CD8-positive, alpha-beta memory T cell (primary cell): ENCODE measurements at places on chromosomes 5 and 9. TPM values are rescaled to one million over a fixed set of nuclear protein-coding genes. Genes with fewer than 3 reads are reported as not detected.

DNA sequence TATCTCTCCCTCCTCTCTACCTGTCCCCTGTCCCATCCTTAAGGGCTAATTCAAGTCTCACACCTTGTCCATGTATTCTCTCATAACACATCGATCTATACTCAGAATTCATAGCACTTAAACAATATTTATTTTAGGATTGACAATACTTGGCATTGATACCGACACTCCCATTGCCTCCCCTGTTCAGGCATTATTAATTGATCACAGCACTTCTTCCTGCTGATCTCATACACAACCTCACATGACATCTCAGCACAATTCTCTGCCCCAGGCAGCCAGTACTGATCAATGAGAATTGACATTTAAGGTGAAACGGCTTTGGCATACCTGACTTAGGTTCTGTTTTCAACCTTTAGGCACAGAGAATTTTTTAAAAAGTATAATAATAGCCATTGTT lies 582.4 kb upstream of the BRINP1 start:
- DNase-seq = no peak
- H3K36me3 ChIP-seq = no peaks in the 10 kb centered on the region
- no peaks in the 10 kb centered on the region for H3K27me3 ChIP-seq
- H3K4me3 ChIP-seq = no peak overlapping the region

DNA sequence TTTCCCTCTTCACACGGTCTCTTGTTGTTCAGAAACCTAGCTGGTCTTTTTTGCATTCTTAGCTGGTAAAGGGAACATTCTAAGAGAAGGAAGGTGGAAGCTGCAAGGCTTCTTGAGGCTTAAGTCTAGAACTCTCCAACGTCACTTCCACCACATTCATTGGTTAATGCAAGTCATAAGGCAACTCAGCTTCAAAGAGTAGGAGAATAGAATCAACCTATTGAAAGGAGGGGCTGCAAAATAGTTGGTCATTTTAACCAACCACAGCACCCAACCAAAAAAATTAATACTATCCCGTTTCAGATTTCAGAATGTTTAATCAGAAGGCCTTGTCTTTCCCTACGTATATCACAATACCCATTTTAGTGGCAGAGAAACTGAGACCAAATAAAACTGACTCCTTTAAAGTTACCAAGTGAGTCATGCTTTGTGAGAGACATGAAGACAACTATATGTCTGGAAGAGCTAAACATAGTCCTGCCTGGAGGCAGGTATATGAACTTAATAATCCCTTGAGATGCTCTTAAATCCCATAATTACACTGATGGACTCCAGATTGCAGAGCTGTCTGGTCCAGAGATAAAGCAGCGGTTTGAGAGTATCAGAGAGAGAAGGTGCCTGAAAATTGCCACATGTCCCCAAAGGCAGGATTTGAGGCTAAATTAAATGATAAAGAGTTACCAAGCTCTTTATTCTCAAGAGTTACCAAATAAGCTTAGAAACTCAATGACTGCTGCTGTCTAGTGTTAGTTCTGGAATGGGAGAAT lies 14.4 kb downstream of the DOCK8 start:
- H3K4me3 ChIP-seq = no peak overlapping the region
- no peak for DNase-seq
- H3K4me1 ChIP-seq = no peaks in the 10 kb centered on the region
- H3K36me3 ChIP-seq = no peaks in the 10 kb centered on the region

DNA sequence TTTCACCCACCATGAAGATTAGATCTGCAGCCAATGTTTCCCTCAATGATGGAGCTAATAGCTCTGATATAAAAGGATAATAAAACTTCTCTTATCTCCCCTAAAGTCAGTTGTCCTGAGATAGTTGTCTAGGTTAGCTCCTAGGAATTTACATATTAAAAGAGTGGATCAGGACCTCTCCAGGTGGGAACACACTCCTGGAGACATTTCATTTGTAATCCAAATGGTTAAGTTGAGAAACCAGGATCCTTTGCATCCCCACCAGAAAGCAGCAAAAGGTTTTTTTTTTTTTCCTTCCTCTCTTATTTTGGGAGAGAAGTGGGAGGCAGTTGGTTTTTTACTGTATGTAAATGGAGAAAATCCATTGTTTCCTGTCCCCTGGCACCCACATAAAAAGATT lies 182.5 kb upstream of the FBXL17 start:
- H3K36me3 ChIP-seq = no peaks in the 10 kb centered on the region
- no peaks in the 10 kb centered on the region for H3K4me1 ChIP-seq
- DNase-seq = no peak

- no peaks in the 10 kb centered on the region for H3K4me1 ChIP-seq
- DNase-seq = no peak
- no peak overlapping the region for H3K4me3 ChIP-seq
- no peaks in the 10 kb centered on the region for H3K27me3 ChIP-seq
- no peaks in the 10 kb centered on the region for H3K36me3 ChIP-seq
Measured at GRCh38 chr5:119016125-119016774, 27.9 kb upstream of the DTWD2 start.

GRCh38 chr9:121640076-121640475 lies 11.4 kb upstream of the DAB2IP start:
- no peak overlapping the region for H3K27ac ChIP-seq
- no peaks in the 10 kb centered on the region for H3K27me3 ChIP-seq
- no peaks in the 10 kb centered on the region for H3K36me3 ChIP-seq
- H3K4me3 ChIP-seq = no peak overlapping the region

DNA sequence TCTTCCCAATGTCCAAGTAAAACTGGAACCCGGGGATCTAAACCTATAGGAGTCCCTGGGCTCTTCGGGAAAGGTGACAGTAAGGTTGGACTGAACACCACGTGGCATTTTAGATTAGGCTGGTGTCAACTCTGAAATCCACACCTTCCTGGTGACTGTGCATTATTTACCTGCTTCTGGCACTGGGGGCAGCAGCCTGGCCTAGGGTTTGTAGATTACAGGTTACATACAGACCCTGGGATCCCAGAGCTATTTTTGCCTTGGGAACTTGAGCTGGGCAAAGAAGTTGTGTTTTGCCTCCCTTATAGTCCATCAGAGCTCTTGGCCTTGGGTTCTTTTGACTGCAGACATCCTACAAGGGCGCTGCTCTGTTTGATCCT lies 173.2 kb downstream of the DAB2IP start:
- no peak overlapping the region for H3K4me3 ChIP-seq
- H3K4me1 ChIP-seq = no peaks in the 10 kb centered on the region
- H3K27me3 ChIP-seq = no peaks in the 10 kb centered on the region
- no peaks in the 10 kb centered on the region for H3K36me3 ChIP-seq
- H3K27ac ChIP-seq = no peak overlapping the region
- DNase-seq = no peak

The FOXD4L3 gene
- total RNA-seq = not detected

The AUH gene
- total RNA-seq = 33.5 TPM

The SYNPO gene
- total RNA-seq = not detected

The CARD9 gene
- 1.4 TPM for total RNA-seq

The CARD6 gene
- total RNA-seq = 1.8 TPM

The LIFR gene
- total RNA-seq = not detected

The CAVIN4 gene
- total RNA-seq = 0.20 TPM

The GMCL2 gene
- not detected for total RNA-seq

The NDFIP1 gene
- total RNA-seq = 84.4 TPM

The FAM169A gene
- 8.4 TPM for total RNA-seq
